ENCODE measurements at places on chromosomes 1 and 21.
A peak's percentile ranks its signal among the peaks of the same experiment; 100 is the strongest.

- no peak for DNase-seq
Observed at GRCh38 chr21:39340687-39341086, 8.2 kb downstream of the HMGN1 start.

DNA sequence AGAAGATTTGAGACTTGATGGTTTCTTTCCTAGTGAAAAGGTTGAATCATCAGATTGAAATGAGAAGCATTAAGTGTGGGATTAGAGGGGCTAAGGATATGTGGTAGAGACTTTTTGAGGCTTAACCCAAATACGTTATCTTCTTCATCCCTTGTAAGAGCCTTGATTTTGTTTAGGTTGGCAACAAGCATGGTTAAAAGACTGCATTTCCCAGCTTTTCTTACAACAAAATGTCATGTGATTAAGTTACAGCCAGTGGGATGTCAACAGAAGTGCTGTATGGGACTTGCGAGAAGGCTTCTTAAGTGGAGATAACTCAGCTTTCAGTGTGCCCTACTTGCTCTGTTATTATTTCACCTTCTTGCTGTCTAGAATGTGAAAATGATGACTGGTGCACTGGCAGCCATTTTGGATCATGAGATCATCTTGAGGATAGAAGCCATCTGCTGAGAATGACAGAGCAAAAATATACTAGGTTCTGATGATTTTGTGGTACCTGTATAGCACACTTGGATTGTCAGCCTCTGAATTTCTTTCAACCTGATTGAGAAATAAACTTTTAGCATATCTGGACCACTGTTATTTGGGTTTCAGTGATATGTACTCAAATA is 41.3 kb upstream of the GNG12 start:
- DNase-seq, result no peak

- no peak for DNase-seq
Observed at GRCh38 chr1:2523191-2523890, 3.1 kb downstream of the PANK4 start.

DNA sequence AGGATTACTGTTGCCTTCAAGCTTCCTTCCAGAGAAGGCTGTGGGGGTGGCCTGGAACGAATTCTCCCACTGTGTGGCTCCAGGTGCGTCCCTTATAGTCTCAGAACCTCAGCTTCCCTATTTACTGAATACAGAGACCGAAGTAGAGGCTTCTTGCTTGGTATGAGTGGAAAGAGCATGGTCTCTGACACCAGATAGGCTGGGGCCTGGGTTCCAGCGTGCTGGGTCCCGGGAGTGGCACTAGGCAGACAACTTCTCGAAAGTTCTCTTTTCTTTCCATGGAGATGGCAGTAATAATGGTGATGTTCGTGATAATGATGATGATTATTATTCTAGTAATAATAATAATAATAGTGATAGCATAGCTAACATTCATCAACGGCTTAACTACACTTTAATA is 161.7 kb downstream of the PTPRU start:
- no peak for DNase-seq

DNA sequence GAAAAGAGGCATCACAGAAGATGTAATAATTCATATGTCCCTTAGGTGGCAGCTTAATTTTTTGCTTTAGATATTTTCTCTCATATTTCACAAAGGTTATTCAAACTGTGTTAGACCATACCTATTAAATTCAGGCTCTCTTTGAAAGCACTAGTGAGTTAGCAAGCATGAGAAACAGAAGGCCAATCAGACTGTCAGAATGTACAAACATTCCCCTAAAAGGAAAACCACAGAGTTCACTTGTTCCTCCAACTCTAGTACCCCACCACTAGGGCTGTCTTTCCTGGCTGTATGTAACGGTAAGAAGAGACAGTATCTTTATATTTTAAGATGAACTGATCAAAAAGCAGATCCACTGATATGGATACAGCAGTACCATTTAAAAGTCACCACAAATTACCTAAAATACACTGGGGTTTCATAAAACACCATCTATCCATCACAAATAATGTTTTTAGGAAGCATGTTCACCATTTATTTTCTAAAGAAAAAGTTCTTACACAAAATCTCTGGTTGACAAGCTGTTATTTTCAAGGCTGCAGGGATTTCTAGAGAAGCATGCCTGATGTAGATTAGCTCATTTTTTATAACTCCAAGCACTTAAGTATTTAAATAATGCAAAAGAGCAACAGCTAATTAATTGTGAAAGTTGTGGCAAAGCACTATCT is 1.8 kb downstream of the ARPC5 start:
- DNase-seq, result no peak

DNA sequence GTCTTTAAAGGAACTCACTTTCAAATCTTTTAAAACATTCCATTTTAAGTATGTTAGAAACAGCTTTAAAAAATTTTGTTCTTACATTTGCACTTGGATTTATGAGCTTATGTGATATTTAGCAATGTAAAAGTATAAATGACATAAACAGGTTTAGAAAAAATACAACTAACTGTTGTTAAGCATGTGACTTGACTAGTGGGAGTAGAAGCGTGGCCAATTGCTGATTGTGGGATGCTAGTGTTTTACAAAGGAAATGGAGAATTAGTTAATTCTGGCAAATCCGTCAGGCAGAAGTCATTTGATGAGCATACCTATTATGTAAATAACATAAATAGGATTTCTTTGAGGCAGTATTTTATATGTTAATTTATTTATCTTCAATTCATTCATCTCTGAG is 175.8 kb downstream of the ADGRL2 start:
- no peak for DNase-seq

GRCh38 chr1:93702828-93703183 is 21.2 kb upstream of the BCAR3 start:
- no peak for DNase-seq

- DNase-seq, result no peak
Observed at GRCh38 chr21:45421071-45421845, 16.3 kb downstream of the COL18A1 start.

GRCh38 chr1:85976516-85977205 is 179.9 kb downstream of the COL24A1 start:
- DNase-seq, result no peak

GRCh38 chr1:53625049-53625448 is 113.9 kb downstream of the GLIS1 start:
- DNase-seq, result no peak

GRCh38 chr1:196933531-196934189 is 9.9 kb upstream of the CFHR2 start:
- DNase-seq, result no peak

DNA sequence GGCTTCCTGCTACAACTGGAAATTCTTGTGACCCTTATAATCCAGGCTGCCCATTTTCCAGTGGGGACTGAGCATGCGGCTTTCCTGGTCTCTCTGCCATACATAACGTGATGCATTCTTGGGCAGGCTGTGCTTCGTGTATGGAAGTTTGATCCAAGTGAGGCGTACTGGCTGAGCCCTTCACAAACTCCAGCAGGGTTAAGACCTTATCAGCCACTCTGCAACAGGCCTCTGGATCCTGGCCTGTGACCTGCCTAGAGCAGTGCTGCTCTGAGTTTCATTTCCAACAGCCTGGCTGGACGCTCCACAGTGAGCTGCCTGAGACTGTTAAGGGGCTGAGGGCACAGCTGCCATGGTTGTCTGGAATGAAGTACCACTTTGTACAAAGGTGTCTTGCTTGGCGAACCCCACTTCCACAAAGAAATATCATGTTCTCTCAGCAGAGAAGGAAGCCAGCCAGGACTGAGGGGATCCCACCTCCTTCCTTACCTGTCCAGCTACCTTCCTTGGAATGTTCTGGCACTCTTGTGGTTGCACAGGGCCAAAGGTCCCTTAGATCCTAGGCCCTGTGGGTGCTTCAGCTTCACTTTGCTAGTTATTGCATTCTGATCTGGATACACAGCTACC is 28.5 kb upstream of the XPR1 start:
- no peak for DNase-seq

DNA sequence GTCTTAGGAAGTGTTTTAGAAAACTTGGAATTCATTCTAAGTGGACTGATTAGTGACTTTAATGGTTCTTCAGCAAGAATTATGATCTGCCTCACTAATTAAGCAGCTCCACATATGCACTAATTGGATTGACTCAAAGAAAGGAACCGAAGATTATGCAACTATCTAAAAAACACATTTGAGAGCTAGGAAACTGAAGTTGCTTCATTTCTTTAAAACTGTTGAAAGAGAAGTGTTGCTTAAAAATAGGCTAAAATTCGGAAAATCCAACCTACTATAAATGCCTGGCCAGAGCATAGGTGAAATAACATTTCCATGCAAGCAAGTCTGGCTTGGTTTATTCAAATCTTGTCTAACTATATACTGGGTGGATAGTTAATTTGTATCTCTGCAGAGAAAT is 502.9 kb upstream of the ZRANB2 start:
- DNase-seq, result no peak

DNA sequence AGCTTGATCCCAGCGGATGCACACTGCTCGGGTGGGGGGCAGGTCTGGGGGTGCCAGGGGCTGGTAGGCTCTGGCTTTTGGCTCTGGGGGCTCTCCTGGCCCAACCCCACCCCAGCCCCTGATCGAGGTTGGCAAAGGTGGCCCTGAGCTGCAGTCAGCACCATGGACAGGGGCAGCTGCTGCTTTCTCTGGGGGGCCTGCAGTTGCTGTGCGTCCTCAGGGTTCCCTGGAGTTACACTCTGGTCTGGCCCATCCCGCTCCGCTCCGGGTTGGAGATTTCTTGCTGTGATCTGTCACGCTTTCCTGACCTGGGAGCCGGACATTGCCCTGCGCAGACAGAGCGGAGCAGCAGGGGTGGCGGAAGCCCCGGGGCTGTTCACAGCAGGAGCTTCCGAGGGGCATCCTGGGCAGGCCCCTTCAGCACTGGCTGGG is 8.0 kb upstream of the PLCH2 start:
- DNase-seq, result peak; percentile 94

DNA sequence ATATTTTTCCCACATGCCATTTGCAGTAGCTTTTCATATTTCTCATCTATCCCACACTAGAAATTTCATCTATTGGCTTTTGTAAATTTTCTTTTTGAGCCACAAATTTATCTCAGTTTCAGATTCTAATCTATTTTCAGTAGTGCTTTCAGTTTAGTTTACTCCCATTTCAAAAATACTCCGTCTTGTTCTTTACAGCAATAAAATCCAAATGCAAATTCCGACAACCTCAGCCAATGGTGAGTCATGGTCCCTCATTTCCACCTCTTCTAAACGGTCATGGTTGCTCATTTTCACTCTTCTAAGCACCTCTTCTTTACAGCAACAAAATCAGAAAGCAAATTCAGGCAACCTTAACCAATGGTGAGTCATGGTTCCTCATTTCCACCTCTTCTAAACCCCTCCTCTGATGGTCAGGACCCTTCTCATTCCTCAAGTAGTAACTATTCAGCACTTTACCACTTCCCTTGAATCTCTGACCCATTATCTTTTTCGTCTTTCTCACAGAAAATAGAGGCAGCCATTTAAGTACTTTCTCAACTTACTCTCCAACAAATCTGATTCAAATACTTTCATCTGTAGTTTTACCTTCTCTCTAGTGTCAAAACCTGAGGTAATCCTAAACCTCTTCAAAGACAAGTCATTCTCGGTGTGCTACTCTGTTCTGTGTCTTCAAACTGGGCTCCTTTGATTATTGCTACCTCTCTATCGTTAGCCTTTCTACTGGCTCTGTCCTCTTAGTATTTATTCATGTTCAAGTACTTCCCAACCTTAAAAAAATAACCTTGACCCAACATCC is 34.4 kb downstream of the C21orf91 start:
- DNase-seq, result no peak

GRCh38 chr1:36464605-36465393 is 615 bp upstream of the MRPS15 start:
- DNase-seq, result no peak

- no peak for DNase-seq
Observed at GRCh38 chr21:22224261-22224660, 1226.1 kb downstream of the NCAM2 start.

DNA sequence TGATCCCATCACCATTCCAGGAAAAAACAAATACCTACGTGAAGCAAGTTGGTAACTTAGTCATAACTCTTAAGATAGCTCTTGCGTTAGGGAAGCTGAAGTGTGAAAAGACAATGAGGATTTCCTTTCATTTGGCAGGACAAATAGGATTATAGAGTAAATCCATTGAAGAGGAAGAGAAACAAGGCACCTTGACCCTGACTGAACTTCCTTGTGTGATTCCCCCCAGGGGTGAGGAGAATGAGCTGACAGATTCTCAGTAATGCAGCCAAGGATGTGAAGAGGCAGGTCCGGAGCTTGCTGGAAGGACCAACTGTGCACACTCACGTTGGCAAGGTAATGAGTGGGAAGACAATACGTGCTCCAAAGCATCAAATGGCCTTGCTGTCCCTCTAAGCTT is 55.0 kb upstream of the HMCN1 start:
- no peak for DNase-seq

- no peak for DNase-seq
Observed at GRCh38 chr1:49436865-49437264, 586.9 kb downstream of the AGBL4 start.

DNA sequence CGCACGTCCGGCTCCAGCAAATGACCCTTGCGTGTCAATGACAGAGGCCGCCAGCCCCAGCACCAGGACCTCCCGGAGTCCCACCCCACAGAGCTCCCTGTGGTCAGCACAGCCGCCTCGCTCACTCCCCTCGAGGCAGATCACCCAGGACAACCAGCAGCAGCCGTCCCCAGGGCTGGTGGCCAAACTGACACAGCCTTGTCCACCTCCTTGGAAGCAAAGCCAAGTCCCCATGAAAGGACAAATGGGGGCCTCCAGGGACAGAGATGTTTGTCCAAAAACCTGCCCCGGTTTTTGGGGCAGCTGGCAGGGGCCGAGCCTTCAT is 2.1 kb downstream of the KRTAP10-10 start:
- DNase-seq, result no peak

GRCh38 chr1:51270751-51271150 is 34.7 kb downstream of the RNF11 start:
- DNase-seq, result no peak

- DNase-seq, result no peak
Observed at GRCh38 chr1:8571200-8571984, 246.0 kb downstream of the RERE start.

DNA sequence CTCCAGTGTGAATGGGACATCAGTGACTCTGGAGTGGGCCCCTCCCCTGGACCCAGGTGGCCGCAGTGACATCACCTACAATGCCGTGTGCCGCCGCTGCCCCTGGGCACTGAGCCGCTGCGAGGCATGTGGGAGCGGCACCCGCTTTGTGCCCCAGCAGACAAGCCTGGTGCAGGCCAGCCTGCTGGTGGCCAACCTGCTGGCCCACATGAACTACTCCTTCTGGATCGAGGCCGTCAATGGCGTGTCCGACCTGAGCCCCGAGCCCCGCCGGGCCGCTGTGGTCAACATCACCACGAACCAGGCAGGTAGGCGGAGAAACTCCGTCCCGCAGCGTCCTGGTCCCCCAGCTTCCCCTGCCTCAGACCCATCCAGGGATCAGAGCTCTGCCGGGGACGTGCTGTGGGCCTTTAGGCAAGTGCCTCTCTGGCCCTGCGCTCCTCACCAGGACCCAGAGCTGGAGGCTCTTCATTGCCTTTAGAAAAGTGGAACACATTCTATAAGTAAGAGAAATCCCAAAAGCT is 25.7 kb downstream of the EPHA8 start:
- no peak for DNase-seq
